ENCODE measurements at places on chromosomes 4 and X. TPM values are rescaled to one million over a fixed set of nuclear protein-coding genes. Genes with fewer than 3 reads are reported as not detected.

Gene CWH43
- not detected for total RNA-seq

DNA sequence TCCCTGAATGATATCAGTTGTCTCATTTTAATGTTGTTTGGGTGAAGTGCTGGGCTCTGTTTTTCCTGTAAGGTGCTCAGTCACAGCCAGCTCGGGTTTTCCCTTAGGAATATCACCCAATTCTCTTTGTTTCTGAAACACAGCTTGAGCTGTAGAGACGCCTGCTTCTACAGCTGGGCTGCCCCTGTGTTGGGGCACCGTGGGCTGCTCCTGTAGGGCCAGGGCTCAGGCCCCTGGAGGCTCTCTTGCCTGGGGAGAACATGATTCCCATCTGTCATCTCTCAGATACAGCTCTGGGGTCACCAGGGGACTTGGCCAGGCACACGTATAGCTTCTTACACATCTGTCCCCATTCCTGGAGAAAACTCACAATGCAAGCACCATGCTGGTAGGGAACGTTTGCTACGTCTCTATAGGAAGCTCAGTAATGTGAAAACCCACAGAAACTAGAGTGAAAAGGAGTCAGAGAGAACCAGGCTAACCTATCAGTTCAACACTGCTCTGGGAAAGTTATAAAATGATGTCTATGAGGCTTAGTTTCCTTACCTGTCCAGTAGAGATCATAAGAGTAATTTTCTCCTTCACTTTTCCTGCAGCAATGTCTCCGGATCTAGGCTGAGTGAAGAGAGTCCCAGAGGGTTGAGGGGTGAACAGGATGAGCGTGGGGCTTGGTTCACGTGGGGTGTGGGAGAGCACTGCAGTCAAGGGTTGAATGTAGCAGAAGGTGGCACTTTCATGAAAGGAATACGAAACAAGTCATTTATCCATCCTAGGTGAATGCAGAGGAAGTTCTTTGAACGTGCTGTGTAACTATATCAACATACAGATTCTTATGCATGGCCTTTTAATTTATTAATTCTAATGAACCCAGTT, 14.5 kb downstream of the FHDC1 start:
- no peak overlapping the region for H3K27ac ChIP-seq
- H3K4me1 ChIP-seq: no peaks in the 10 kb centered on the region
- no peaks in the 10 kb centered on the region for H3K27me3 ChIP-seq
- no peak for DNase-seq
- no peak overlapping the region for H3K4me3 ChIP-seq

Gene NMU
- not detected for total RNA-seq

Gene LANCL3
- total RNA-seq: 2.0 TPM

Gene SPATA18
- total RNA-seq: not detected

DNA sequence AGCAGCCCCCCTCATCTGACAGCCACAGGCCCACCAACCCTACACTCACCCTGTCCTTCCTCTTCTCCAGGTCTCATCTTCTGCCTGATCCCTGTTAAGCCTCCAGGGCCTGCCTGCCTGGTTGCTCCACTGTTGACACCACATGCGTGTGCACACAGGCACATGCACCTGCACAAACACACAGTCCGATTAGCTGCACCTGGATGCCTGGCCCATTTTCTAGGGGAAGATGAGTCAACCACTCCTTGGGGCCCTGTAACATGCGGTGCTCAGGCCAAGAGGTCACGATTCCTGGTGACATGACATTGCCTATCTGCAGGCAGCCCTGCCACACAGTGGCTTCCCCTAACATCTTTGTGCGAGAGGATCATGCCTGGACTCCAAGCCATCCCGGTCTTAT, 498.4 kb downstream of the BCOR start:
- no peaks in the 10 kb centered on the region for H3K36me3 ChIP-seq
- H3K27me3 ChIP-seq: no peaks in the 10 kb centered on the region
- no peak overlapping the region for H3K4me3 ChIP-seq
- DNase-seq: no peak

Gene IBSP
- not detected for total RNA-seq

Gene PAGE4
- total RNA-seq: not detected

GRCh38 chr4:189204616-189205015, 736.1 kb upstream of the FRG1 start:
- no peak overlapping the region for H3K27ac ChIP-seq
- no peaks in the 10 kb centered on the region for H3K27me3 ChIP-seq
- no peak overlapping the region for H3K4me3 ChIP-seq
- H3K36me3 ChIP-seq: no peaks in the 10 kb centered on the region
- DNase-seq: no peak

Gene C4orf51
- total RNA-seq: not detected

DNA sequence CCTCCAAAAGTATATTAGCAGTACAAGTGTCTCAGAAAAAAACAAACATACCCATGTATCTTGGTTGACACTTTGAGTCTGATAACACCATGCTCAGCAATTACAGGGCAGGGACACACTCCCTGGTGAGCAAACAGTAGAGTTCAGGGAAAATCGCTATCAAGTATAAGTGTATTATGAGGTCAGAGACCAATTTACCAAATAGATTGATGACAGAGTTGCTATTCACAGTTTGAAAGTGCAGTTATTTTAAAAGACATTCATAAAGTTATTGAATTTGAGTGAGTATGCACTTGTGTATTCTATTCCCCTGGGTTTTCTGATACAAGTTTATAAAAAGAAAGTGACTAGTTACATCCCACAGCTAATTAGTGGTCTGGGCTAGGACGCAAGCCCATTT, 10.2 kb upstream of the LONRF3 start:
- DNase-seq: no peak
- H3K4me1 ChIP-seq: no peaks in the 10 kb centered on the region
- no peaks in the 10 kb centered on the region for H3K27me3 ChIP-seq
- no peak overlapping the region for H3K27ac ChIP-seq

Gene ASMTL
- 58.5 TPM for total RNA-seq

DNA sequence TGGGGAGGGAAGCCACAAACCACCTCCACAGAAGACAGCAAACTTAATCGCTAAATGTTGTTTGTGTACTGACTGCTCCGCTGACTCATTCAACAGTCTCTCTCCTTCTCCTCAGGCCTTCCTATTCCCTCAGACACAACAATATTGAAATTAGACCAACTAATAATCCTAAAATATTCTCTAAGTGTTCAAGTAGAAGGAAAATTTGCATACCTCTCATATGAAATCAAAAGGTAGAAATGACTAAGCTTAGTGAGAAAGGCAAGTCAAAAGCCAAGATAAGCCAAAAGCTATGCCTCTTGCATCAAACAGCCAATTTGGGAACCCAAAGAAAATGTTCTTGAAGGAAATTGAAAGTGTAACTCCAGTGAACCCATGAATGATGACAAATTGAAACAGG, 75.7 kb upstream of the ARHGAP24 start:
- no peaks in the 10 kb centered on the region for H3K36me3 ChIP-seq
- no peak overlapping the region for H3K4me3 ChIP-seq
- DNase-seq: no peak
- no peaks in the 10 kb centered on the region for H3K4me1 ChIP-seq

GRCh38 chr4:137474711-137475301, 57.5 kb downstream of the PCDH18 start:
- H3K27ac ChIP-seq: no peak overlapping the region
- DNase-seq: no peak
- no peaks in the 10 kb centered on the region for H3K36me3 ChIP-seq
- no peaks in the 10 kb centered on the region for H3K27me3 ChIP-seq

DNA sequence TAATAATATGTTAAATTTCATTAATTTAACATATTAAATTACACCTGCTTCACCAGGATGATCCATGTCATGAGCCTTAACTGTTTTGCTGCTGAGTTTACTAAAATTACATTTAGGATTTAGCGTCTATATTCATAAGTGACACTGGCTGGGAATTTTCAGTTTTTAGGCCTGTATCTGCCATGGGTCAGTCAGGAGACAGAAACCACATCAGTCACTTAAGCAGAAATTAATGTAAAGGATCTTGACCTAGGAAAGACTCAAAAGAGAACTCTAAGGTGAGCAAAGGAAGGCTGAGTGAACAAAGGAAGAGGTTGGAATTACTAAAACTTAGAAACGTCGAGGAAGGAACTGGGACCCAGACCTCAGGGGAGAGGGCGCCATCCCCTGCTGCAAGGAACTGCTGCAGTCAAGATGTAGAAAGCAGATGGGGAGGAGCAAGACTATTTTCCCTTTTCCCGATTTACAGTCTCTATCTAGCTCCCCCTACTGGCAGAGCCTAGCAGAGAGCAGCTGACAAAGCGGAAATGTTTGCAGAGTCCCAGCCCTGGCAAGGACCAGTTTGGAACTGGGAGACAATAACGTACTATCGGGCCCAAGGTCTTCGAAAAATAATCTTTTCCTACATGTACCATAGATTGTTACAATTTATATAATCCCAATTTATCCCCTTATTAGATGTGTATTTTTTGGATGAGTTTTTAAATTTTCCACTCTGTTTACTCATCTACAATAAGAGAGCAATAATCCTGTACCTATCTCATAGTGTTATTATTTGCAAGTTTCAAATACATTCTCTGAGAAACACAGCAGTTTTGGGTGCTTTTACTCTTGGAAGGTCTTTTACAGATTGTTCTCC, 22.6 kb upstream of the RBBP7 start:
- no peaks in the 10 kb centered on the region for H3K4me1 ChIP-seq
- H3K27ac ChIP-seq: no peak overlapping the region
- peak; percentile 19 for DNase-seq
- H3K27me3 ChIP-seq: no peaks in the 10 kb centered on the region

DNA sequence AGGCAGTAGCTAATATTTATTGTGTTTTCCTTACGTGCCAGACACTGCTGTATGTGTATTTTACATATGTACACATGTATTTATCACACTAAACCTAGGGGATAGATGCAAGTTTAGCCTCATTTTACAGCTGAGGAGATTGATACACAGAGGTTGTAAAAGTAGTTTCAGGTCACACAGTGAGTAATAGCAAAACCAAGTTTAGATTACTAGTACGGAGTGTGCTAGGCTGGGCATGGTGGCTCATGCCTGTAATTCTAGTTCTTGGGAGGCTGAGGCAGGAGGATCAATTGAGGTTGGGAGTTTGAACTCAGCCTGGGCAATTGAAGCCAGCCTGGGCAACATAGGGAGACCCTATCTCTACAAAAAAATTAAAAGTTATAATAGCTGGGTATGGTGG, 701.1 kb upstream of the ATOH1 start:
- no peaks in the 10 kb centered on the region for H3K27me3 ChIP-seq
- no peak overlapping the region for H3K27ac ChIP-seq
- no peaks in the 10 kb centered on the region for H3K4me1 ChIP-seq
- H3K4me3 ChIP-seq: no peak overlapping the region
- H3K36me3 ChIP-seq: no peaks in the 10 kb centered on the region
- no peak for DNase-seq

Gene NEUROG2
- total RNA-seq: not detected

DNA sequence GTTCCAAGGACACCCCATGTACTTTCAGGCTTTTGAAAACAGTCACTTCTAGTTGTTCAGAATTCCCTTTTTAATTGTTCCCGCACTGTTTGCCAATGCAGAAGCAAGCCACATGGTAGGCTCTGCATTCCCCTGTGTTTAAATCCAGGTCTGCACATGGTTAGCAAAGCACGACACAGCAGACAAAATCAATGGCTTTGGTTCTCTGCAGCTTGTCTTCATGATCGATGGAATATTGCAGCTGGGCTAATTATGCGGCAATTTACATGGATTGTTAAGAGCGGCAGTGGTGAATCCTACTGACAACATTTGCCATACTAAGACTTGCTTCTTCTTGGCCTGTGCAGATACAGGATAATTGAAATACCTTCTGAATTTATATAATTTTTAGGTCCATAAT, 20.6 kb upstream of the INPP4B start:
- H3K27me3 ChIP-seq: no peaks in the 10 kb centered on the region
- H3K27ac ChIP-seq: no peak overlapping the region
- H3K36me3 ChIP-seq: no peaks in the 10 kb centered on the region
- no peak overlapping the region for H3K4me3 ChIP-seq
- DNase-seq: no peak

Gene CT55
- total RNA-seq: not detected

All from natural killer cell (primary cell).